ENCODE measurements at places on chromosomes 1 and 21. TPM values are rescaled to one million over a fixed set of nuclear protein-coding genes. Genes with fewer than 3 reads are reported as not detected.
A peak's percentile ranks its signal among the peaks of the same experiment; 100 is the strongest.

DNA sequence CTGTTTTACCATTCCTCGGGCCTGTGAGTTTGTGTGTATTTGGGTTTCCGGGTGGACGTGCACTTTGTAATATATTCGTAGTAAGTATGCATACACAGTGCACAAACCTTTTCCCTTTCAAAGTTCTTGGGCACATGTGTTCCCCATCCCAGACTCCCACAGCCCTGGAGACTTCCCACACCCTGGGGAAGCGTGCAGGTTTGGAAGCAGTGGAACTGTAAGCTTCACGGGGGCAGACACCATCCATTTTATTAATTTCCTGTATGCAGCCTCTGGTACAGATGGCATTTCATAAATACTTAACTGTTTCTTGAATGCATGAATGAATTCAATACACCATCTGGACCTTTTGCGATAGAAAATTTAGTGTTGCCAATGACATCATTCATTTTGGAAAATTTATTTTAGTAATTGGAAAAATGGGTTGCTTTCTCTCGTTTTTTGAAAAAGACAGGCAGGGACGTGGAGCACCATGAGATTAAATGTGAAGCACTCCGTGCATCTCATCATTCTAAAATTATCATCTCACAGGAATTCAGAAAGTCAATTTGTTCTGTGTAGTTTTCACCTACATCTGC, 10.8 kb downstream of the ETS2 start:
- no peak for DNase-seq

- DNase-seq: peak; percentile 61
Observed at GRCh38 chr1:168972225-168972624, 134.3 kb upstream of the ATP1B1 start.

DNA sequence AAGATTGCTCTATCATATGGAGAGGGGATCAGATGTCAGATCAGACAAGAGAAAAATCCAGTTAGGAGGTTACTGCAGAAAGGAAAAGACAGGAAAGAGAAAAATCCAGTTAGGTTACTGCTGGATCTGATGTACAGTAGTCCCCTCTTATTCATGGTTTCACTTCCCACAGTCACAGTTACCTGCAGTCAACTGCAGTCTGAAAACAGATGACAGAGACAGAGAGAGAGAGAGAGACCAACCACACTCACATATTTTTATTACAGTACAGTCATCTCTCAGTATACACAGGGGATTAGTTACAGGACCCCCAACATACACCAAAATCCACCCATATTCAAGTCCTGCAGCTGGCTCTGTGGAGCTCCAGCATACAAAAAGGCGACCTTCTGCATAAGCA, 29.3 kb downstream of the NUP133 start:
- DNase-seq: no peak

DNA sequence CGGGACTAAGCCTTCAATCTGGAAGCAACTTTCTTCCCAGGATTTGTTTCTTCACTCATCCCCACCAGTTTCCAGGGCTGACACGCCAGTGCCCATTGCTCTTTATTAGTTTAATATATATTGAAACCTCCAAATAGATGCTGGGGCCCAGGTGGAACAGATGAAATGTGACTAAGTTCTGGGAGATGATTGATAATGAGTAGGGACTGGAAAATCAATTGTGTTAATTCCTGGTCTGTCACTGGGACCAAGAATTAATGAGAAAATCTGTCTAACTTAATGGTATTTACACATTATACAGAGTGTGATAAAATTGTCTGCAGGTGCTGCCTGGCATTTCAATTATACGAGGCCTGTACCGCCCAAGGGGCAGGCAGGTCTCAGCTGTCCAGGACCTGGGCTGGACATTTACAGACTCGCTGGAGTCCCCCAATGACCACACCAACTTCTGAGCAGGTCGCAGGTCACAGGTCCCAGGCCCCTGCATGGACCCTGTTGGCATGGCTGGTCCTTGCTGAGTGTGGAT, 35.8 kb downstream of the UBIAD1 start:
- no peak for DNase-seq

Gene TTC22
- total RNA-seq: 12.5 TPM

- DNase-seq: no peak
Observed at GRCh38 chr1:113905435-113905861, 322 bp downstream of the DCLRE1B start.

GRCh38 chr1:152747831-152748230, 10.0 kb upstream of the KPRP start:
- peak; percentile 64 for DNase-seq

Gene PROK1
- not detected for total RNA-seq
